ENCODE measurements at places on chromosomes 12 and 14.

- no peaks in the 10 kb centered on the region for H3K27me3 ChIP-seq
- H3K27ac ChIP-seq: no peak overlapping the region
- no peaks in the 10 kb centered on the region for H3K36me3 ChIP-seq
- H3K4me3 ChIP-seq: no peak overlapping the region
- H3K4me1 ChIP-seq: no peaks in the 10 kb centered on the region
- DNase-seq: no peak
Observed at GRCh38 chr12:48164451-48164850, 7.1 kb upstream of the ASB8 start.

DNA sequence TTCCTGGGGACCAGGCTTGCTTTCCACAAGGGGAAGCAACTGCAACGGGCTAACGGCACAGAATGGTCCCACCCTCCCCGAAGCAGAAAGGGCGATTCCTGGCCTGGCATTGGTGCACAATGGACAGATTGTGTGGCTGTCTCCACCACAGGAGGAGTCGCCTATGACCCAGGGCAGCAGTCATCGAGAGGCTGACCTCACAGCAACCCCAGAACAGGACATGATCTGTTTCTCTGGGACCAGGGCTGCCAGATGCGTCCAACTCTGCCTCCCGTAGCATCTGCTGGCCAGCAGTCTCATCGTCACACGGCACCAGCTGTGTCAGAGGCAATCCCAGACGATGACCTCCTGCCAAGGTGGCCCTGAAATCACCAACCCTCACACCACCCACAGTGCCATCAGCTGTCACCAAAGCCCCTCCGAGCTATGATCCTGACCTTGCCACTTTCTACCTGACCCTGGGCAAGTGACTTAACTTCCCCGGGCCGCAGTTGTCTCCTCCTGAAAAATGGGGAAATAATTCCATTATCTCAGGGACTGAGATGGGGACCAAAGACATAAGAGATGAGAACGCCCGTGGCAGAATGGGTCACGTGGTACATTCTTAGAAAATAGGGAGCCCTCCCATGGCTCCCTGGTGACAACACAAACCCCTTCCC lies 86.7 kb downstream of the CHGA start:
- no peak overlapping the region for H3K27ac ChIP-seq
- H3K4me3 ChIP-seq: no peak overlapping the region
- no peaks in the 10 kb centered on the region for H3K27me3 ChIP-seq
- peaks cover 12% of the 10 kb centered on the region for H3K36me3 ChIP-seq

- no peaks in the 10 kb centered on the region for H3K27me3 ChIP-seq
- no peaks in the 10 kb centered on the region for H3K36me3 ChIP-seq
- H3K4me3 ChIP-seq: no peak overlapping the region
- no peak overlapping the region for H3K27ac ChIP-seq
- DNase-seq: no peak
Observed at GRCh38 chr12:117114784-117115183, 15.6 kb upstream of the TESC start.

- no peaks in the 10 kb centered on the region for H3K36me3 ChIP-seq
- peak overlapping the region; percentile 74 for H3K4me3 ChIP-seq
- H3K27me3 ChIP-seq: no peaks in the 10 kb centered on the region
- H3K27ac ChIP-seq: no peak overlapping the region
Observed at GRCh38 chr12:51424094-51424661, 453 bp upstream of the SLC4A8 start.

Measured in CD4-positive, alpha-beta T cell (primary cell).